ENCODE measurements at places on chromosomes 7 and 10. TPM values are rescaled to one million over a fixed set of nuclear protein-coding genes. Genes with fewer than 3 reads are reported as not detected.

DNA sequence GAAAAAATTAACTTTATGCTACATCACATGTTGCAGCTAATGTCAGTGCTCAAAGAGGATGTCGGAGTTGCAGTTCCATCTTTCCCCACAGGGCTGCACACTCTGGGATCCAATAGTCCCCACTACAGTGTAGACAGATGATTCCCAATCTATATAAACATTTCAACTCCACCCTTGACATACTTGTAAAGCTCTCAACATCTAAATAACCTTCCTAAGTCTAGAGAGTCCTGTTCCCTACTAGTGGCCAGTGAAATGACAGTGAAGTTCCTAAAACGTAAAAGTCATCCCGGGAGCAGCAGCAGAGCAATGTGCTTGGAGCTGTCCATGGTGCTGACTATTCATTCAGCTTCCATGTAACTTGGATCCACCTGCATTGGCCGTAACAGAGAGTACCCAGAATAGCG lies 145.1 kb downstream of the GRM8 start:
- H3K4me3 ChIP-seq: no peak overlapping the region
- H3K36me3 ChIP-seq: no peaks in the 10 kb centered on the region
- H3K27me3 ChIP-seq: no peaks in the 10 kb centered on the region
- H3K27ac ChIP-seq: no peak overlapping the region
- no peaks in the 10 kb centered on the region for H3K4me1 ChIP-seq

DNA sequence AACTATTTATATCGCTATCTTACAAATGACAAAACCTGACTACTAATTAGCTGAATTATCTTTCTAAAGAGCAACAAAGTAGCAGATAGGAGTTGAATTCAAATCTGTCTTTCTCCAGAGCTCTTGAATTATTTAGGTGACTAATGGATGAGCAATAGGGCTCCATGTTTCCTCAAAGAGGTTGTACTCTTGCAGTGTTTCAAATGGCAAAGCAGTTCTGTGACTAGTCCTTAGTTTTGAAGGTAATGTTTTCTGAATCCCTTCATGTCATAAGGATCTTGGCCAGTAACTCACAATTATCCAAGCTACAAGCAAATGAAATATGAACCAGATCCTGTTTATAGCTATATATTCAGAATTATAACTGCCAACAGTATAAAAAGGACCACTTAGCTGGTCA lies 999.7 kb downstream of the NRG3 start:
- H3K4me1 ChIP-seq: no peaks in the 10 kb centered on the region
- H3K4me3 ChIP-seq: no peak overlapping the region
- H3K27me3 ChIP-seq: no peaks in the 10 kb centered on the region
- H3K27ac ChIP-seq: no peak overlapping the region
- DNase-seq: no peak

DNA sequence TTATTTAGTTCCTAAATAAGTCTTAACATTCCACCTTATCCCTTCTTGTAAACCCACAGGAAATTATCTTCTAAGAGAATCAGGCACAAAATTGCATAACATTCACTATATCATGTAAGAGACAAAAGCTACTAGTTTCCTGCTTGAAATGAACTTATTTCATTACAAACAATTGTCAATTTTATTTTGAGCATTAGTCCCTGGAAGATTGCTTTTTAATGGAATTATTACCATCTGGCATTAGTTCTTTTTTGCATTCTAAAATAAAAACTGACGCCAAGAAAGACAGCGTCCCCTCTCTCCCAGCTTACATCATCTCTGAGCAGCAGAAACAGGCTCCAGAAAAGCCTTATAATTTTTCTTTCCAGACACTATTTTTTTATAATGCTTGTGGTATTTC lies 121.8 kb downstream of the NOC3L start:
- no peak for DNase-seq
- H3K4me3 ChIP-seq: no peak overlapping the region
- no peak overlapping the region for H3K27ac ChIP-seq
- no peaks in the 10 kb centered on the region for H3K4me1 ChIP-seq
- peaks cover 29% of the 10 kb centered on the region for H3K36me3 ChIP-seq

The SMKR1 gene
- total RNA-seq: not detected

The METTL27 gene
- total RNA-seq: 0.39 TPM

The ZNF107 gene
- total RNA-seq: 0.98 TPM
